Stimulated activated CD4-positive, alpha-beta T cell treated with anti-CD3 and anti-CD28 coated beads, Interleukin-15, amount 100 ng/mL, for 48 hours (primary cell): ENCODE measurements at places on chromosomes 5 and 9.

DNA sequence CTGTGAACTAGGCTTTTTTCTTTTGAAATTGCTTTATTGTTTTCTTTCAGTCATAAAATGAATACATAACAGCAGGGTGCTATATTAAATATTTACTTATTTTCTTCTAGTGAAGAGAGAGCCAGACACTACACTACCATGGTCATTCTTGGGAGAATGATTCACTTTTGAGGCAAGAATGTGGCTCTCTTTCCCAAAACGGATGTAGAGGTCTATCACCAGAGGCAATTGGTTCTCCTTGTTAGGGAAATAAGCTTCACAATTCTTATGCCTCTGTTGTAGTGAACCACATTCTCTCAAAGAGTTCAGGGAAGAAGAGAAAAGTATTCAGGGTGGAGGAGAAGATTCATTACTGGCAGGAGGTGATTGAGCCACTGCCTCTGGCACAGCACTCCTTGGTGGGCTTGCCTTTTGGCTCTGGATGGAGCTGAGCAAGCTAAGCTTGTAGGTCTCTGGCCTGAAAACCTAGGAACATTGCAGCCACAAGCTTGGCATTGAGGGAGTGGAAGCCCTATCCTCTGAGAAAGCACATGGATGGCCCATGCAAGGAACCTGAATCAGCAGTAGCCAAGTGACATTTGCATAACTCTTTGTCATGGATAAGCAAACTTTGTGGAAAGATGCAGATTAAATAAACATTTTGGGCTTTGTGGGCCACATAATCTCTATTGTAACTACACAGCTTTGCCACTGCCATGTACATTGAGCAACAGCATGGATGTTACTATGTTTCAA is 179.0 kb upstream of the TNC start:
- no peak for DNase-seq

- no peak for DNase-seq
These were observed 99.2 kb downstream of the LPAR1 start for GRCh38 chr9:110939047-110939446.

GRCh38 chr9:97752274-97752673 is 55.1 kb upstream of the XPA start:
- no peak for DNase-seq

GRCh38 chr9:76905791-76906646 is at the start of gene PRUNE2:
Gene PRUNE2 (minus strand): TSS chr9:76906114. CDS start chr9:76905963, 151 bp downstream.
- no peak for DNase-seq

GRCh38 chr5:160390787-160391696 is 8.8 kb downstream of the FAM200C start:
- no peak for DNase-seq
